ENCODE measurements at places on chromosomes 12 and 14.

DNA sequence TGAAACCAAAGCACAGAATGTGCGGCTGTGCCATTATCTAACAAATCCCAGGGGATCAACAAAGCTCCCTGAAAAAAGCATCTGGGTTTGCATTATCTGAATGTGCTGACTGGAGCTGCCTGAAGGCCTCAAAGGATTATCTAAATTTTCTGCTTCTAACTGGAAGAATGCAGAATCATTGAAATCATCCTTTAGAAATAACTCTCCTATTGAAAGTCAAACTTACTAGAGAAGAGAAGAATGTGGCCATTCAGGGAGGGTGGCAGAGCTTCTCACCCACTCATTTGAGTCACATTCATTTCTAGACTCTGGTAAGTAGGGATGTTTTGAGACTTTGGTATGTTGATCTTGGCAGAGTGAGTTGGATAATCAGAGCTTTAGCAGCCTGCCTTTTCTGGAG, 220.6 kb upstream of the RGS6 start:
- no peak for DNase-seq

DNA sequence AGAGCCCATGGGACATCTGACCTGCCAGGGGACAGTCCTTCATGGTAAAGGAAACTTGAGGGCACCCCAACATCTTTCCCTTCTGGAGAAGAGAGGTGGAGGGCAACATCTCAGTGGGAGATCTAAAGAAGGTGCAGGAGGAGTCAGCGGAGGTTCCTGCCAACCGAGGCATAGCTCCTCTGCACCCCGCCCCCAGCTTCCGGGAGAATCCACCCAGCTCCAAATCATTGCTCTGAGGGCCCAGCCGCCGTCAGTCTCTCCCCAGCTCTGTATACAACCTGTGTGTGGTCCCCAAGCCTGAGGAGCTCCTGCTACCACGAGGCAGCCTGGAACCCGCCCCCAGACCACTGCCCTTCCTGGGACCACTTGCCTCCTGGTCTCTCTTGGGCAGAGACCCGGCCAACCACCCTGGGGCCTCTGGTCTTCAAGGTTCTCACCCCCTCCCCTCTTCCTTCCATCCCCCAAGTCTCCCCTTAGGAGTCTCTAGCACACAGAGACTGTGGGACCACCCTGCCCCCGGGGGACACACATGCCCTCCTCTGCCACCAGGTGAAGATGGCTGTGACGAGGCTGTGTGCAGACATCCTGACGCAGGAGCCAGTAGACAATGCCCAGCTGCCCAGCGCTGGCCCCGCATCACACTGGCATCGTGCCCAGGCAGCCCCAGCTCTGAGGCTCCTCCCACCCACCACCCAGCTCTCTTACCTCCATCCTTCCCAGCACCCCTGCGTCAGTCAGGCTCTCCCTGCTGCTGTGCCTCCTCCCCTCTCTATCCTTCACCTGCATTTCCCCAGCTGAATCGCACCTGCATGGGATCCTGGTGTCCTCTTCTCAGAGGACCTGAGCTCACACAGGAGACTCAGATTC, 13.0 kb upstream of the NUDT14 start:
- DNase-seq: no peak

DNA sequence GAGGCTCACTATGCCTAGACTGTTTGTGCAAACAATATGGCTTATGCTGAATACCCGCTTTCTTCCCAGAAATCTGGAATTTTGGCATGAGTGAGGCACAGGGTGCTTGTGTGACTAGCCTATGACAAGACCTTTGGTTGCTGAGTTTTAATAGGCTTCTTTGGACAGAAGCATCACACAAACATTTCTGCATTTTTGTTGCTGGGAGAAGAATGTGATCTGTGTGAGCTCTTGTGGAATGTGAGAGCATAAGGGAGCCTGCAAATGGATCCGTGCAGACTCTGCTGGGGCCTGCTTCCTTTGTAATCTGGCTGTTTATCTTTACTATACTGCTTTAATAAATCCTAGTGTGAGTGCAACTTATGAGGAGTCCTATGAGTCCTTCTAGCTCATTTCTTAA, 83.0 kb upstream of the ZDHHC17 start:
- DNase-seq: no peak

DNA sequence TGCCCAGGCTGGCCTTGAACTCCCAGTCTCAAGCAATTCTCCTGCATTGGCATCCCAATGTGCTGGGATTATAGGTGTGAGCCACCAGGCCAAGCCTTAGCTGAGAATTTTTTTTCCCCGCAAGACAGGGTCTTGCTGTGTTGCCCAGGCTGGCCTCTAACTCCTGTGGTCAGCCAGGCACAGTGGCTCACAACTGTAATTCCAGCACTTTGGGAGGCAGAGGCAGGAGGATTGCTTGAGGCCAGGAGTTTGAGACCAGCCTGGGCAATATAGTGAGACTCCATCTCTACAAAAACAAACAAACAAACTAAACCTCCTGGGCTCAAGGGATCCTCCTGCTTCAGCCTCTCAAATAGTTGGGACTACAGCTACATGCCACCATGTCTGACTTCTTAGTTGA, 27.3 kb downstream of the DEPDC4 start:
- DNase-seq: no peak

- no peak for DNase-seq
Observed at GRCh38 chr12:132469423-132469822, 20.5 kb upstream of the FBRSL1 start.

GRCh38 chr12:65389436-65389835, 111.0 kb downstream of the MSRB3 start:
- DNase-seq: no peak

DNA sequence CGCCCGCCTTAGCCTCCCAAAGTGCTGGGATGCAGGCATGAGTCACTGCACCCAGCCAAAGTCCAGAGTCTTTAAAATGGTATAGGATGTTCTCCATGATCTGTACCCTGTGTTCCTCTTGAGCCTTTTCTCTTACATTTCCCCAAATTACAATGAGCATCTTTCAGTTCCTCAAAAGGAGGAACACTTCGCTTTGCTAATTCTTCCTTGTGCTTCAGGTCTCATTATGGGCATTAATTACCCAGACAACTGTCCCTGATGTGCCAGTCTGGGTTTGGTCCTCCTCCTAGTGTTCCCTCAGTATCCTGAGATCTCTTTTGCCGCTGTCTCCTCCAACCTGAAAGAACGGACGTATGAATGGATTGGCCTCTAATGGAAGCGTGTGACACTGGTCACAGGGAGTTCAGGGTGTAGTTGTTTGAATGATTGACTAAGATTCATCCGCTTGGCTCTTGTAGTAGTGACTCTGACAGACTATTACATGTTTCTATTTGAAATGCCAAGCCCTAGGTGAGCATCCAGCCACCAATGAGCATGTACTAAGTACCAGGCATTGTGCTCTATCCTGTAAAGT, 8.2 kb downstream of the PRKCH start:
- DNase-seq: no peak

- no peak for DNase-seq
Observed at GRCh38 chr12:5432011-5432400, at the start of gene NTF3. Gene NTF3 (plus strand): TSS chr12:5432108. CDS start chr12:5432325, 217 bp downstream.

DNA sequence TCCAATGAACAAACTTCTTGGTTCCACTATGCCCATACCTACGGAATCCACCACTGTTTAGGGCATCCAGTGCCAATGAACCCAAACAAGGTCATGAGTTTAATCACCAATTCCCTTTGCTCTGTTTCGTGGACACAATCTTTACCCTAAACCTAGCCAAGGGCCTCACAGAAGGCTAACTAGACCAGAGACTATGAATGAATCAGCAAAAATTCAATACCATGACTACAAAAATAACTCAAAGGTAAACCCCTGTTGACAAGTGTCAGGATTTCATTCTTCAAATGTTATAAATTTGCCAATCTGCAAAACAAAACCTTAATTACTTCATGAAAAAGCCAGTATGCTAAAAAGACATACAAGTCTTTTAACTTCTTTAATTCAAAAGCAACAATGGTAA, 96.7 kb downstream of the CEP128 start:
- DNase-seq: no peak

Measured in activated CD8-positive, alpha-beta memory T cell treated with anti-CD3 and anti-CD28 coated beads for 24 hours (primary cell).